ENCODE measurements at places on chromosomes 6 and 20.

- DNase-seq: no peak
Observed at GRCh38 chr20:43007525-43007924, 182.2 kb downstream of the PTPRT start.

GRCh38 chr6:7543789-7544424 lies 2.4 kb downstream of the DSP start:
- DNase-seq: no peak

GRCh38 chr20:45833030-45833882 lies at the start of gene SNX21:
Gene SNX21, plus strand, starts transcription at chr20:45833799. Its CDS starts 121 bp downstream, at chr20:45833920.
- DNase-seq: no peak

DNA sequence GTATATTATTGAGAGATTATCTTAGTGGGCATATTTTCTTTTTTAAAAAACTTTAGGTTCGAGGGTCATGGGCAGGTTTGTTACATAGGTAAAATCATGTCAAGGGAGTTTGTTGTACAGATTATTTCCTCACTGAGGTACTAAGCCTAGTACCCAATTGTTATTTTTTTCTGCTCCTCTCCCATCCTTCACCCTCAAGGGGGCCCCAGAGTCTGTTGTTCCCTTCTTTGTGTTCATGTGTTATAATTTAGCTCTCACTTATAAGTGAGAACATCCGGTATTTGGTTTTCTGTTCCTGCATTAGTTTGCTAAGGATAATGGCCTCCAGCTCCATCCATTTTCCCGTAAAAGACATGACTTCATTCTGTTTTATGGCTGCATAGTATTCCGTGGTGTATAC lies 247.9 kb upstream of the RAB32 start:
- no peak for DNase-seq

GRCh38 chr6:116528780-116529179 lies 16.7 kb downstream of the TRAPPC3L start:
- DNase-seq: no peak

GRCh38 chr6:151248295-151248694 lies 8.5 kb downstream of the AKAP12 start:
- no peak for DNase-seq

- DNase-seq: no peak
Observed at GRCh38 chr20:29878281-29878741, 1379.2 kb upstream of the DEFB115 start.

- no peak for DNase-seq
Observed at GRCh38 chr6:3659748-3660147, 91.8 kb downstream of the PXDC1 start.

DNA sequence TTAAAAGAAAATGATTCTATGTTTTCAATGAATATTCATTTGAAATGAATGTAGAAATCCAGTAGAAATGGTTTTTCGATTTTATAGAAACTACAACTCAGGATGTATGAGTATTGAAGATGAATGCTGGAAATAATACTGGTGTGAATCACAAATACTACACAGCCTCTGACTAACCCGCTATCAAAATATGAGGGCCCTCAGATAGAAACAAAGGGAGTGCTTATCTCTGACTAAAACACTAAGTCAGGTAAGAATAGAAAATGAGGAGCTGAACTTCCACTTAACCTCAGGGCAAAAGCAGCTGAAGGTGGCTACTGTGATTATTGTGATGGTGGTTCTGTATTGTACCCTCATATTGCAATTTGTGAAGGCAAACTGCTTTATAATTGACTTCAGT lies 220.9 kb upstream of the RNF217 start:
- DNase-seq: no peak

DNA sequence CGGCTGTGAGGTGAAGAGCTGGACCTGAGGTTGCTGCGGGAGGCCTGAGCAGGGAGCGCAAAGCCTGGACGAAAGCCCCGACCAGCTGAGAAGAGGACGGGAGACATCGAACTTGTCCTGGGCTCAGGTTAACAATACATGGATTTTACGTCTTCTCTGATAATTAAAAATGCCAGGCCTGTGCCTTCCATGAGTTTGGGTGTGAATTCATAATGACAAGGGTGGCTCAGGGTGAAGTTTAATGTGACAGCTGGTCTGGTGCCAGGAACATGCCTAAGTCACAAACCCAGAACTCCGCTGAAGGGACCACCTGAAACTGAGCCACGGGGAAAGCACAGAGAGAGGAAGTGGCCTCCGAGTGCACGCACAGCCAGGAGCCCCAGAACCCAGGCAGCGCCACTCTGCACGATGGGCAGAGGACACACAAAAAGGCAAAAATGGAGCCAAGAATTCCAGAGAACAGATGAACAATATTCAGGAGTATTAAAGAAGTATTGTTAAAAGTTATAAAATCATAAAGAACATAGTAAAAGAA lies 150.1 kb upstream of the RPS6KA2 start:
- no peak for DNase-seq

DNA sequence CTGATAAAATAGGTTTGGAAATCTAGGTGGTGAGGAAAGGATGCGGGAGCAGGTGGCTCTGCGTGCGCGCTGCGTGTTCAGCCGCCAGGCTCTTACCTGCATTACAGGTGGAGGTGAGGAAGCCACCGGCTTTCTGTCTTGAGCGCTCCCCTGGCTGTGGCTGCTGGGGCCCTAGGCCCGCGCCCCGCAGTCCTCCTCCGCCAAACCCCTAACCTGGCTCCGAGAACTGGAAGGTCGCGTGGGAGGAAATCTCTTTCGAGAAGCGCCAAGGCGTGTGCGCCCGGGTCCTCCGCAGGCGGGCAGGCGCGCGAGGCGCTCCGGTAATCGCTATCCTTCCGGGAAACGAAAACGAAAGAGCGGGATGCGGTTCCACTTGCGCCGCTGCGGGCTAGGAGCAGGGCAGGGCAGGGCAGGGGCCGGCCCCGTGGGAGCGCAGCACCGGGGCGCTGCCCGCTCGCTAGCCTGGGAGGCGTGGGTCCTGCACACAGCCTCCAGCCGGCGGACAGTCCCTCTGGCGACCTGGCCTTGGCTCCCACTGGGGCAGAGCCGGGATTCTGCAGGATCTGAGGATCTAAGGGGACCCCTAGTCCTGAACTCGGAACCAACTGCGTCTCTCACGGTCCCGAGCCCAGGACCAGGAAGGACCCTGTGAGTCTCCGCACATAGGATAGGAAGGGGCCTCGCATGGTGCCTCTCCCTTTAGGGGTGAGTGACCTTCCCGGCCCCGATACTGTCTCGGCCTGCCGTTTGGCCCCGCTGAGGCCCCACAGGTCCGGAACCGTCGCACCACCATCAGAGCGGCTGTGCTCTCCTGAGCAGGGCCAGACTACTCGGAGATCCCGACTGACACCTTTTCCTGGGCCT lies at the start of gene ETV7:
ETV7 (minus strand) TSS at position 230 of the 864 bp plus-strand sequence; CDS start at position 102, 128 bp downstream.
- no peak for DNase-seq

DNA sequence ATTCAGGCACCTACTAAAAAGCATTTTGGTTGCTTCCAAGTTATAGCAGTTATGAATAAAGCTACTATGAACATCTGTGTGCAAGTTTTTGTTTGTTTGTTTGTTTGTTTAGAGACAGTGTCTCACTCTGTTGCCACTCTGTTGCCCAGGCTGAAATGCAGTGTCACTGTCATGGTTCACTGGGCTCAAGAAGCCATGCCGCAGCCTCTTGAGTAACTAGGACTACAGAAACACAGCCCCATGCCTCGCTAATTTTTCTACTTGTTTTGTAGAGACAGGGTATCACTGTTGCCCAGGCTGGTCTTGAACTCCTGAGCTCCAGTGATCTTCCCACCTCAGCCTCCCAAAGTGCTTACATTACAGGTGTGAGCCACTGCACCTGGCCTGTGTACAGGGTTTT lies 795.9 kb downstream of the EPHA7 start:
- no peak for DNase-seq

DNA sequence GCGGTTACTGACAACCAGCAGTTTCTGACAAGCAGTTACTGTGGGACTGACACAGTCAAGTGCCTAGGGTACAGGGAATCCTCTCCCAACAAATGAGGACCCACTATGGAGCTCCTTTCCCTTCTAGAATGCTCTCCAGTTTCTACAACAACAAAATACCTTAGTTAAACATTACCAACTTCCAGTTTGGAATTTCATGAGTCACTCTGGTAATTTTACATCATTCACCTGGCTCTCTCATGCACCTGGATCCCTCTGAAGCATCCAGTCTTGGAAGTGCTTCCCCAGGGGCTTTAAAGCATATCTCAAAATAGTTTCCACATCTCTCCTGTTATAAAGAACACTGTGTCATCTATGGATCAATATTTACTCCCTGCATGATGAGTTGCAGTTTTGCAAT lies 286.7 kb upstream of the SPTLC3 start:
- DNase-seq: no peak

GRCh38 chr6:113287396-113287795 lies 569.7 kb upstream of the MARCKS start:
- DNase-seq: no peak

Measured in Panc1 (cell line).